Stimulated activated CD4-positive, alpha-beta T cell treated with anti-CD3 and anti-CD28 coated beads, TNF-alpha, amount 100 ng/mL, for 24 hours (primary cell): ENCODE measurements at places on chromosomes 7 and 10.

- no peak for DNase-seq
Observed at GRCh38 chr7:42831006-42831717, 80.7 kb downstream of the C7orf25 start.

DNA sequence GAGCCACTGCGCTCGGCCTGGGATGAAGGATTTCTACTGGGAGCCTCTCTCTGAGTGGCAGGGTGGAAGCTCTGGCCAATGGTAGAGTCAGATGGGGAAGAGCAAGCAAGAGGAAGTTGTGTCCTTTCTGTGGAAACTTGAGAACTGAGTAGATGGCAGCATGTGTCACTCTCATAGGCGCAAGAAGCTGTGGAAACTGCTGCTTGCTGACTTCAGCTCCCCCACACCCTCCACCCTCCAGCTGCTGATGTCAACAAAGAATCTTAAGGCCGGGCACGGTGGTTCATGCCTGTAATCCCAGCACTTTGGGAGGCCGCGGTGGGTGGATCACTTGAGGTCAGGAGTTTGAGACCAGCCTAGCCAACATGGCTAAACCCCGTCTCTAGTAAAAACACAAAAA, 39.8 kb upstream of the SRGN start:
- no peak for DNase-seq

GRCh38 chr10:100713049-100713858, 32.1 kb upstream of the PAX2 start:
- DNase-seq: no peak

DNA sequence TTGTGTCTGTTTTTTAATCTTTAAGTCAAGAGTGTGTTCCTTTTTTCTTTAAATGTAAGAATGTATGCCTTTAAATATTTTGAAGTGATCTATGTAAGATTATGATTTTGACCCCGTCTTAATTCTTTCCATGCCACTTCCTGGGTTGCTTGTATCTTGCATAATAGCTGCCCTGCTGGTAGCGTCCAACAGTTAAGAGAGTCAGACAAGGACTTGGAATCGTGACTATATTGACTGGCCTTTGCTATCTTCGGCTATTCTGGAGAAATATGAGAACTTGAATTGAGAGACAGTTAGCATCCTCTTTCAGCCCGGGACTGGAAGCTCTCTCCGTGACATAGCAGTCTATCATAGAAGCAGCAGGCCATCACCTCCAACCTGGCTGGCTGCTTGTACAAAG, 13.0 kb downstream of the NRP1 start:
- DNase-seq: no peak

DNA sequence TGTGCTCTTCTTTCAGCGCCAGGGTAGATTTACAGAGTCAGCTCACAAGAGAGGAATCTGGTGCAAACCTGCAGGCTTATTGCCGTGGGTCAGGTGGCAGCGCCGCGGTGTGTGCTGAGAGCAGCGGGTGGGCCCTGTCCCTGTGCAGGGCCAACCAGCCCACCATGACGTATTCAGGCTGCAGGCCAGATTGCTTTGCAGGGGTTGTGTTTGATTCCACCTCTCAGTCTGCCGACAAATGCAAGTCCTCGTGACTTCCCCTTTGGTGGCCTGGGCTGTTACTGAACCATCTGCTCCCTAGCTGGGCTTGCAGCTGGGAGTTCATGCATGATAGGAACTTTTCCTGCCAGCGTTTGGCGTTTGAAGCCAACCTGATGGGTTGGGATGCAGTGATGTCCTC, 66.7 kb upstream of the LEP start:
- no peak for DNase-seq

GRCh38 chr7:129968592-129969383, 16.0 kb upstream of the UBE2H start:
- DNase-seq: no peak
